ENCODE measurements at places on chromosomes 2 and 18. TPM values are rescaled to one million over a fixed set of nuclear protein-coding genes. Genes with fewer than 3 reads are reported as not detected.

BMP10 gene
- total RNA-seq, result not detected

LRRC30 gene
- not detected for total RNA-seq

KCNE4 gene
- total RNA-seq, result 21.2 TPM

CDH19 gene
- total RNA-seq, result not detected

All from smooth muscle cell of trachea (primary cell).